Naive thymus-derived CD8-positive, alpha-beta T cell (primary cell): ENCODE measurements at places on chromosomes 7 and 10. TPM values are rescaled to one million over a fixed set of nuclear protein-coding genes. Genes with fewer than 3 reads are reported as not detected.

- H3K36me3 ChIP-seq = no peaks in the 10 kb centered on the region
- no peak overlapping the region for H3K27ac ChIP-seq
- H3K4me1 ChIP-seq = peaks cover 12% of the 10 kb centered on the region
Observed at GRCh38 chr10:58319599-58319998, 15.2 kb upstream of the UBE2D1 start.

The CLDN3 gene
- not detected for polyA plus RNA-seq

DNA sequence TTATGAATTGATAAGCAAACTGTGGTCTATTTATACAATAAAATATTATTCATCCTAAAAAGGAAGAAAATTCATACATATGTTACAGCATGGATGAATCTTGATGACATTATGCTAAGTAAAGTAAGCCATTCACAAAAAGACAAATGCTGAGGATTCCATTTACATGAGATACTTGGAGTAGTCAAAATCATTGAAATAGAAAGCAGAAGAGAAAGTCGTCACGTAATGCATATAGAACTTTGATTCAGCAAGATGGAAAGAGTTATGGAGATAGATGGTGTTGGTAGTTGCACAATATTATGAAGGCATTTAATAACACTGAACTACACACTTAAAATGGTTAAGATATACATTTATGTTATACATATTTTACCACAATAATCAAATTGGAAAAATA lies 309.7 kb upstream of the KLF6 start:
- H3K27me3 ChIP-seq = no peaks in the 10 kb centered on the region
- H3K36me3 ChIP-seq = no peaks in the 10 kb centered on the region
- H3K4me1 ChIP-seq = no peaks in the 10 kb centered on the region
- no peak for DNase-seq

GRCh38 chr10:68403701-68404100 lies 3.4 kb downstream of the RUFY2 start:
- peaks cover 17% of the 10 kb centered on the region for H3K4me1 ChIP-seq
- H3K36me3 ChIP-seq = peaks cover 28% of the 10 kb centered on the region
- H3K4me3 ChIP-seq = no peak overlapping the region
- no peak for DNase-seq

DNA sequence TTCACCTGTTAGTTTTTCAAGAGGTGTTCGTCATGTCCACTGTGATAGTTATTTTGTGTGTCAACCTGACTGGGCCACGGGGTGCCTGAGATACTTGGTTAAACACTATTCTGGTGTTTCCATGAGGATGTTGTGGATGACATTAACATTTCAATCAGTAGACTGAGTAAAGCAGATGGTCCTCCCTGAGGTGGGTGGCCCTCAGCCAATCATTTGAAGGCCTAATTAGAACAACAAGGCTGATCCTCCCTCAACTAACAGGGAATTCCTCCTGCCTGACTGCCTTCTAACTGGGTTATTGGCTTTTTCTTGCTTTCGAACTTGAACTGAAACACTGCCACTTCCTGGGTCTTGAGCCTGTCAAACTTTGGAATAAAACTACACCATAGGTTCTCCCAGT lies 75.8 kb downstream of the ENO4 start:
- no peak for DNase-seq
- H3K27me3 ChIP-seq = peaks cover 2% of the 10 kb centered on the region
- H3K36me3 ChIP-seq = no peaks in the 10 kb centered on the region
- H3K4me3 ChIP-seq = no peak overlapping the region
- H3K27ac ChIP-seq = no peak overlapping the region

GRCh38 chr10:89627830-89628229 lies 17.2 kb downstream of the PANK1 start:
- H3K27me3 ChIP-seq = peaks cover 3% of the 10 kb centered on the region
- no peak for DNase-seq
- H3K36me3 ChIP-seq = no peaks in the 10 kb centered on the region
- H3K4me1 ChIP-seq = no peaks in the 10 kb centered on the region

- no peaks in the 10 kb centered on the region for H3K36me3 ChIP-seq
- no peak overlapping the region for H3K27ac ChIP-seq
- no peaks in the 10 kb centered on the region for H3K4me1 ChIP-seq
- no peak for DNase-seq
- peaks cover 7% of the 10 kb centered on the region for H3K27me3 ChIP-seq
Observed at GRCh38 chr10:48536916-48537890, 67.7 kb downstream of the ARHGAP22 start.

- H3K4me3 ChIP-seq = no peak overlapping the region
- no peak overlapping the region for H3K27ac ChIP-seq
- no peaks in the 10 kb centered on the region for H3K27me3 ChIP-seq
- no peaks in the 10 kb centered on the region for H3K36me3 ChIP-seq
Observed at GRCh38 chr10:52956461-52956860, 183.9 kb upstream of the MBL2 start.

The LIPJ gene
- polyA plus RNA-seq = not detected

DNA sequence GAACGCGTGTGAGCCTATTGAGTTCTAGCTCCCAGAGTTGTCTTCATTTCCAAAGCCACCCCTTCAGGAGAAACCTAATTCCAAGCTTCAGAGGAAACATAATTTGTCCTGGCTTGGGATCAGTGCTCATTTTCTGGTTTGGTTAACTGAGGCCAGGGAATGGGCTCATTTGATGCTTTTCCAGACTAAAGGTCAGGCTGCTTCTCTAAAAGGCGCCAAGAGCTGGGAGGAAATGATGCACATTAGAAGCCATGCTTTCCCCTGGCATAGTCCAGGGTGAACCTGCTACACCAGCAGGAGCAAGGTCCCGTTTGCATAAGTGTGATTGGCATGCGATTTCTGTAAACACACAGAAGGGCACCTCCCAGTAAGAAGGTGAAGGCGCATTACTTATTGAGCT lies 435.0 kb downstream of the GALNT17 start:
- H3K27me3 ChIP-seq = no peaks in the 10 kb centered on the region
- H3K4me3 ChIP-seq = no peak overlapping the region
- DNase-seq = no peak

GRCh38 chr7:57215423-57215822 lies 83.2 kb upstream of the ZNF479 start:
- no peaks in the 10 kb centered on the region for H3K4me1 ChIP-seq
- no peaks in the 10 kb centered on the region for H3K27me3 ChIP-seq
- no peak overlapping the region for H3K27ac ChIP-seq
- no peak for DNase-seq
- no peak overlapping the region for H3K4me3 ChIP-seq

GRCh38 chr7:24441314-24442027 lies 131.8 kb upstream of the PALS2 start:
- DNase-seq = no peak
- H3K36me3 ChIP-seq = no peaks in the 10 kb centered on the region
- H3K4me1 ChIP-seq = peaks cover 26% of the 10 kb centered on the region
- H3K4me3 ChIP-seq = no peak overlapping the region

The UBN2 gene
- polyA plus RNA-seq = 3.6 TPM

DNA sequence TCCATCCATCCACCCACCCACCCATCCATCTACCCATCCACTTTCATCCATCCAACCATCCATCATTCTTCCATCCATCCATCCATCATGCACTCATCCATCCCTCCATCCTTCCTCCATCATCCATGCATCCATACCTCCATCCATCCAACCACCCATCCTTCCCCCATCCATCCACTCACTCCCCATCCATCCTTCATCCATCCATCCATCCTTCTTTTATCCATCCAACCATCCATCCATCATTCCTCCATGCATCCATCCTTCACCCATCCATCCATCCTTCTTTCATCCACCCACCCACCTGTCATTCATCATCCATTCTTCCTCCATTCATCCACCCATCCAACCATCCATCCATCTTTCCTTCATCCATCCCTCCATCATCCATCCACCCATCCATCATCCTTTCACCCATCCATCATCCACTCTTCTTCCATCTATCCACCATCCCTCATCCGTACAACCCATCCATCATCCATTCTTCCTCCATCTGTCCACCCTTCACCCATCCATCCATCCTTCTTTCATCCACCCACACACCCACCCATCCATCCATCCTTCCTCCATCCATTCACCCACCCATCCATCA lies 428.2 kb downstream of the DNAJB6 start:
- H3K4me3 ChIP-seq = no peak overlapping the region
- H3K27me3 ChIP-seq = peaks cover 26% of the 10 kb centered on the region
- no peaks in the 10 kb centered on the region for H3K36me3 ChIP-seq
- peaks cover 8% of the 10 kb centered on the region for H3K4me1 ChIP-seq
- DNase-seq = no peak

The ITPRID1 gene
- not detected for polyA plus RNA-seq

DNA sequence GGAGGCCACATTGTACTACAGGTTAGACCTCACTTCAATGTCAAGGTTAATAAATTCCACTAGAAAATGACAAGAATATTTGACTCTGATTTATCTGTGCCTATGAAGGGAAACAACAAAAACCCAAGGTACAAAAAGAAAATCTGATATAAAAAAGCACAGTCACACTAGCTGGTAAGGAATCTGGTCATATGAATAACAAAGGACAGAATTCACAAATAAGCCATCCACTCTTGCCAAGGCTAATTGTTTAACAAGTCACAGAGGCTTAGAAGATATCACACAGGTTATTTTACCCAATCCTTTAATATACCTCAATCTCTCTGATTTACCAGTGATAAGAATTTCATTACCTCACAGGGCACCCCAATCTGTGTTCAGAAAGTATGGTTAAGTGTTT lies 47.9 kb downstream of the IRF5 start:
- no peak overlapping the region for H3K27ac ChIP-seq
- no peaks in the 10 kb centered on the region for H3K4me1 ChIP-seq
- no peak for DNase-seq
- H3K4me3 ChIP-seq = no peak overlapping the region
- peaks cover 5% of the 10 kb centered on the region for H3K36me3 ChIP-seq

DNA sequence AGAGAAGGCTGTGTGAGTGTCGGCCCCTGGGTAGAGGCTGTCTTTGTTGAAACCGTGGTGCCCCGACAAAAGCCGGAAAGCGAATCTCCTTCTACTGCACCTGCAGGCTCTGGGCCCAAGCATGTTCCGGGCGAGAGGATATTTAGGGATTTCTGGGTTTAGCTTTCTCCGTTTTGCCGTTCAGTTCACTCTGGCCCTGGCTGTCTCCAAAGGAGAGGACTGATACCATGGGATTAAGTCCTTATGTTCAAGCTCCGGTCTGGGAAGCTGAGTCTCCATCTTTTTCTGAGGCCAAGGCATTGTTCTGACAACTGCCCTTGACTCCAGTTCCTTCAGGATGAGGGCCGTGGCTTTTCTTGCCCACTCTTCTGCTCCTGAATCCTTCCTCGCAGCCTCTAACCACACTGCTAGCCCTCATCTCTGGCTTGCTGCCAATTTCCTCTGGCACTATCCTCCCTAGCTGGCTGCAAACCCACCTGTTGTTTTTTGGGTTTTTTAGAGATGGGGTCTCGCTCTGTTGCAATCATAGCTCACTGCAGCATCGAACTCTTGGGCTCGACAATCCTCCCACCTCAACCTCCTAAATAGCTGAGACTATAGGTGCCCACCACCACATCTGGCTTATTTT lies 206.8 kb downstream of the SKIDA1 start:
- H3K36me3 ChIP-seq = peaks cover 4% of the 10 kb centered on the region
- peaks cover 3% of the 10 kb centered on the region for H3K27me3 ChIP-seq
- no peak overlapping the region for H3K27ac ChIP-seq
- no peaks in the 10 kb centered on the region for H3K4me1 ChIP-seq
- no peak overlapping the region for H3K4me3 ChIP-seq
- DNase-seq = no peak

The C10orf62 gene
- not detected for polyA plus RNA-seq

- H3K4me1 ChIP-seq = no peaks in the 10 kb centered on the region
- H3K4me3 ChIP-seq = no peak overlapping the region
- H3K27me3 ChIP-seq = peaks cover 9% of the 10 kb centered on the region
- no peak for DNase-seq
- H3K27ac ChIP-seq = no peak overlapping the region
Observed at GRCh38 chr7:31074403-31075085, 22.4 kb downstream of the ADCYAP1R1 start.

- DNase-seq = no peak
- no peaks in the 10 kb centered on the region for H3K36me3 ChIP-seq
- no peak overlapping the region for H3K4me3 ChIP-seq
- no peak overlapping the region for H3K27ac ChIP-seq
- peaks cover 14% of the 10 kb centered on the region for H3K27me3 ChIP-seq
- no peaks in the 10 kb centered on the region for H3K4me1 ChIP-seq
Observed at GRCh38 chr7:48154792-48155413, 16.4 kb upstream of the ABCA13 start.

GRCh38 chr10:71742301-71743088 lies 22.9 kb upstream of the C10orf105 start:
- no peaks in the 10 kb centered on the region for H3K36me3 ChIP-seq
- H3K27me3 ChIP-seq = no peaks in the 10 kb centered on the region
- peak overlapping the region; percentile 85 for H3K4me3 ChIP-seq
- DNase-seq = no peak

GRCh38 chr10:3877211-3878000 lies 92.4 kb upstream of the KLF6 start:
- H3K27ac ChIP-seq = no peak overlapping the region
- peaks cover 39% of the 10 kb centered on the region for H3K4me1 ChIP-seq
- no peak for DNase-seq
- no peaks in the 10 kb centered on the region for H3K27me3 ChIP-seq

DNA sequence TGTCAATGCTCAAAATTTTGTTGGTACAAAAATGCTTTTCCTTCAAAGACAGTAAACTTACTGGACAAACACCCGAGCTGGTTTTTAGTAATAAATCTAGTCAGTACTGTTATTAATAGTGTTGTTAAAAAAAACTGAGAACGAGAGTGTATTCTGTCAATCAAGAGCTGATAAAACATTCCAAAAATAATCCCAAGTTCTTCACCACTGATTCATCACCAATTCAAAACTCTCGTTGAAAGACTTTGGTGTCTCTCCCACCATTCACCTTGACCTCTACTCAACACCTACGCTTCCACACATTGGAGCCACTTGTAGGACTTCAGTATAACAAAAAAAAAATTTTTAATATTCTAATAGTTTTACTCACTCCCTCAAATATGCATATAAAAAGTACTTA lies 279.2 kb downstream of the PARD3 start:
- no peak overlapping the region for H3K4me3 ChIP-seq
- H3K27me3 ChIP-seq = peaks cover 8% of the 10 kb centered on the region
- no peaks in the 10 kb centered on the region for H3K36me3 ChIP-seq
- no peak overlapping the region for H3K27ac ChIP-seq
- no peaks in the 10 kb centered on the region for H3K4me1 ChIP-seq

The RBP4 gene
- polyA plus RNA-seq = not detected

GRCh38 chr7:87212498-87212897 lies 7.0 kb downstream of the TMEM243 start:
- H3K27me3 ChIP-seq = no peaks in the 10 kb centered on the region
- H3K36me3 ChIP-seq = peaks cover 6% of the 10 kb centered on the region
- H3K4me1 ChIP-seq = peaks cover 92% of the 10 kb centered on the region
- H3K27ac ChIP-seq = peak overlapping the region; percentile 98

GRCh38 chr10:24513155-24513554 lies 210.5 kb downstream of the ARHGAP21 start:
- no peak for DNase-seq
- H3K27ac ChIP-seq = no peak overlapping the region
- H3K4me3 ChIP-seq = no peak overlapping the region
- no peaks in the 10 kb centered on the region for H3K4me1 ChIP-seq

GRCh38 chr10:22837351-22837750 lies 90.5 kb upstream of the ARMC3 start:
- no peak overlapping the region for H3K4me3 ChIP-seq
- no peaks in the 10 kb centered on the region for H3K27me3 ChIP-seq
- no peak overlapping the region for H3K27ac ChIP-seq
- DNase-seq = no peak
- H3K4me1 ChIP-seq = peaks cover 5% of the 10 kb centered on the region
